ENCODE measurements at places on chromosomes 5 and 9.

DNA sequence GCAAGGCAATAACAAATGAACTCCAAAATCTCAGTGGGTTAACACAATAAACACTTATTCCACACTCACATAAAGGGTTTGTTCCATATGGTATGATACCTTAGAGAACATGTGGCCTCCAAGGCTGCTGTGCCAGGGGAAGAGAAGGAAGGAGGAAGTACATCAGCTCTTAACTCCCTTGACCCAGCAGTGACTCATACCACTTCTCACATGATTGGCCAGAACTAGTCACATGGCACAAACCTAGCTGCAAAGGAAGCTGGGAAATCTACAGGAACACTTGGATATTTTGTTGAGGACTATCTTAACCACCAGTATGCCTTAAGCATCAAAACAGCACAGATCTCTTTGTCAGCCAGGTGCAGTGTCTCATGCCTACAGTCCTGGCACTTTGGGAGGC lies 99.3 kb downstream of the SLIT3 start:
- no peak for DNase-seq

DNA sequence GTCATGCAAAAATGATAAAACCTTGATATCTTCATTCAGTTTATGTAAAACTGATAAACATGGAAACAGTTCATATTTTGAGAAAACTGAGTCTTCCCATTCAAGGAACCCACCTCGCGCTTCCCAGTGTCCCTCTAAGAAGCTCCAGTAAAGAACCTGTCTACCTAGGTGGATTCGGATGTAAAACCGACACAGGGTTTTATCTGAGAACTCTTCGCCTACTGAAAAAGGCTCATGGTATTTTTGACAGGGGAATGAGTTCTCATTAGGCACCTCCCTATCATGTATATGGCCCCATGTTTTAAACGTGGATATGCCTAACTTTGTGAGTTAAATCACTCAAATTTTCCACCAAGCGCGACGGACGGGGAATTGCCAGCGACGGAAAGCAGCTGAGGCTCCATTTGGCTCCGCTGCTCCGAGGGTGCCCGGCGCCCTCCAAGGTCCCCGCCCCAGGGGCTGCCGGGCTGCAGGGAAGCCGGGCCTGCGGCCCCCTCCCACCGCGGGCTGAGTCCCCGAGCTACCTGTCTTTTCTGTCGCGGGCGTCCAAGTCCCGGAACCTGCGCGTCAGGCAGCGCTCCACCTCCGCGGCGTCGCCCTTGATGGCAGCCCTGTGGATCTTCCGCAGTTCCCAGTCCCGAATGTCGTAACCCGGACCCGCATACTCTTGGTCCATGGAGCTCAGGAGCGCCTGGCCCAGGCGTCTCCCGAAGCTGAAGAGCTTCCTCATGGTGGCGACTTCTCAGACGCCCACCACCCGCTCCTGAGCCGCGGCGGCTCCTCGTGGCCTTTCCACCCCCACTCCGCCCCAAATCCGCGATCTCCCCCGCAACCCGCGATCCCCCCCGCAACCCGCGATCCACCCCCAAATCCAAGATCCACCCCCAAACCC lies 594 bp downstream of the ANKRD18A start:
- DNase-seq, result no peak

DNA sequence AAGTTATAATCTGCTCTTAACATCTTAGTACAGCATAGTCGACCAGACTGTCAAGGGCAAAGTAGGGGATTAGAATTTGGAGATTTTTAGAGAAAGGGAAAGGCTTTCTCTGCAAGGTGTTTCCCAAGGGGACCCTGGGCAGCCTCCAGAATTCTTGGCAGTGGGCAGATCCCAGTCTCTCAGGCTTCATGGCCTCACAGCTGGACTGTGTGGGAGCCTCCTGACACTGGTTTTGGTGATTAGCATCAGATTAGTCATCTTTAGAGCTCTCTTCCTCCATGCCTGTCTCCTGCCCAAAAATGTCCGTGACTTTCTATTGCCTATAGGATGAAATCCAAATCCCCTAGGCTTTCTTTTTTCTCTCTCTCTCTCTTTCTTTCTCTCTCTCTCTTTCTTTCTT lies 370.7 kb downstream of the ZSWIM6 start:
- DNase-seq, result no peak

DNA sequence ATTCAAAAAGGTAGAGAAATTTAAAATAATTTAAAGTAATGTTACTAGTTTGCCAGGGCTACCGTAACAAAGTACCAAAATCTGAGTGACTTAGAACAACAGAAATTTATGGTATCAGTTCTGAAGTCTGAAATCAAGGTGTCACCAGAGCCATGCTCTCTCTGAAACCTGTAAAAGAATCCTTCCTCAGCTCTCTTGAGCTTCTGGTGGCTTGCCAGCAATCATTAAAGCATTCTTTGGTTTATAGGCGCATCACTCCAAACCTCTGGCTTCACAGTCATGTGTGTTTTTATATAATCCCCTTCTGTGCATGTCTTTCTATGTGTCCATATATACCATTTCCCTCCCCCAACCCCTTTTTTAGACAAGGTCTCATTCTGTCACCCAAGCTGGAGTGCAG lies 220.3 kb downstream of the COX7C start:
- DNase-seq, result no peak

- no peak for DNase-seq
Measured at GRCh38 chr5:82564963-82565362, 286.8 kb upstream of the RPS23 start.

GRCh38 chr5:168818558-168818957 lies 239.4 kb upstream of the PANK3 start:
- DNase-seq, result no peak

- no peak for DNase-seq
Measured at GRCh38 chr5:143694357-143694756, 117.6 kb upstream of the HMHB1 start.

DNA sequence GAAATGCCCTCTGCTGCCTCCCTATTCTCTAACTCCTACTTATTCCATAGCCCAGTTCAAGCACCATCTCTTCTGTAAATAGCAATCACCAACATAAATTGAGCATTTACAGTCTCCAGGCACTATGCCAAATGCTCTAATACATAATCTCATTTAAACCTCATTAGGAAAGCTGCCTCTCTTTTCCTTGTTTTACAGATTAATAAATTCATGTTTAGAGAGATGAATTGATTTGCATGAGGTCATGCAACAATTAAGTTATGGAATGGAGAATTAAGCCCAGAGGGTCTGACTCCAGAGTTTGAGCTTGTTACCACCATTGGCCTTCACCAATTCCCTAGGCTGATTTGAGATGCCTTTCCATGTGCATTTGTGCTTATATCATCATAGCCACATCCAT lies 23.4 kb upstream of the RFX3 start:
- DNase-seq, result no peak

DNA sequence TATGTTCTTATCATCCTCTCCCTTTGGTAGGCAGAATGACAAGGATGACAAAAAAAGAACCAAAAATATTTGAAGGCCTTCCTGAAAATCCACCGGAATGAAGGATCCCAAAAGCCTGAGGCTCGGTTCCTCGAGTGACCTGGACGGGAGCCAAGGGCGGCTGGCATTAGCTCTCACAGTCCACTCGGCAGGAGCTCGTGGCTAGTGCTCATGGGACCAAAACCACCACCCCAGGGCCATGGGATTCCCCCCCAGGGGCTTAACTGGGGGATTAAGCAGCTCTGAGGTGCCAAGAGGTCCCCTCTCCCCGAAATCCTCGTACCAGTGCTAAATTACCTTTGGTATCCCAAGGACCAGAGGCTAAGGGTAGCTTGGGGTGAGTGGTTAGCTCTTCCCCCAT lies 586 bp upstream of the PDZD2 start:
- no peak for DNase-seq

DNA sequence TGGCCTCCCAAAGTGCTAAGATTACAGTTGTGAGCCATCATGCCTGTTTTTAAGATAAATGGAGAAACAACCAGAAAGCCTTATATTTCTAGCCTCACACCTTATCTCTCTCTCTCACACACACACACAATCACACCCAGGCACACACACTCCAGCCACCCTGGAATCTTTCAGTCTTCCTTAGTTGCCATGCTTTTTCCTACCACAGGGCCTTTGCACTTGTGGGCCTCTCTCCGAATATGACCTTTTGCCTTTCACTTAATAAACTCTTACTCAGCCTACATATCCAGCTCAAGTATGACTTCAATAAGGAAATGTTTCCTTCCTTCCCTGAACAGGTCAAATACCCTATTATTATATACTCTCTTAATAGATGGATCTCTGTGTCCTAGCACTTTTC lies 290.7 kb downstream of the NFIB start:
- DNase-seq, result no peak

- DNase-seq, result no peak
Measured at GRCh38 chr9:22201256-22201655, 192.2 kb upstream of the CDKN2B start.

DNA sequence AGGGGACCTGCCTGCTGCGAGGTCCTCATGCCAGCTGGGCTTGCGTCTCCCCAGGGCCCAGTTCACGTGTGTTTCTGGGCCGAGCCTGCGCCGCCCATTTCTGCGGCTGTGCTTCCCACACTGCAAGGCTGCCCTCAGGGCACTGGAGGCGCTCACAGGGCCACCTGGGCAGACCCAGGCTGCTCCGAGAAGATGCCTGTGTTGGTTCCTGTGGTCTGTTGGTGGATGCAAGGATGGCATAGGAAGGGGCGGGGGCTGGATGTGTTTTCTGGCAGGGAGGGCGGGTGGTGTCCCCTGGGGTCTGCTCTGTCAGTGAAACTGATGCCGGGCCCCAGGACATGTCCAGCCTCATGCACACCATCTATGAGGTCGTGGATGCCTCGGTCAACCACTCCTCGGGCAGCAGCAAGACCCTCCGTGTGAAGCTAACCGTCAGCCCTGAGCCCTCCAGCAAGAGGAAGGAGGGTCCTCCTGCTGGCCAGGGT lies 25.9 kb downstream of the NKD2 start:
- no peak for DNase-seq

GRCh38 chr9:127159325-127159801 lies 36.9 kb upstream of the ANGPTL2 start:
- no peak for DNase-seq

GRCh38 chr9:122777935-122778627 lies 10.7 kb upstream of the OR5C1 start:
- no peak for DNase-seq

GRCh38 chr9:1514776-1515363 lies 464.7 kb downstream of the DMRT2 start:
- DNase-seq, result no peak

GRCh38 chr5:167861129-167861927 lies 430.1 kb upstream of the WWC1 start:
- DNase-seq, result no peak

- no peak for DNase-seq
Measured at GRCh38 chr9:130891688-130892476, 4.7 kb downstream of the QRFP start.

DNA sequence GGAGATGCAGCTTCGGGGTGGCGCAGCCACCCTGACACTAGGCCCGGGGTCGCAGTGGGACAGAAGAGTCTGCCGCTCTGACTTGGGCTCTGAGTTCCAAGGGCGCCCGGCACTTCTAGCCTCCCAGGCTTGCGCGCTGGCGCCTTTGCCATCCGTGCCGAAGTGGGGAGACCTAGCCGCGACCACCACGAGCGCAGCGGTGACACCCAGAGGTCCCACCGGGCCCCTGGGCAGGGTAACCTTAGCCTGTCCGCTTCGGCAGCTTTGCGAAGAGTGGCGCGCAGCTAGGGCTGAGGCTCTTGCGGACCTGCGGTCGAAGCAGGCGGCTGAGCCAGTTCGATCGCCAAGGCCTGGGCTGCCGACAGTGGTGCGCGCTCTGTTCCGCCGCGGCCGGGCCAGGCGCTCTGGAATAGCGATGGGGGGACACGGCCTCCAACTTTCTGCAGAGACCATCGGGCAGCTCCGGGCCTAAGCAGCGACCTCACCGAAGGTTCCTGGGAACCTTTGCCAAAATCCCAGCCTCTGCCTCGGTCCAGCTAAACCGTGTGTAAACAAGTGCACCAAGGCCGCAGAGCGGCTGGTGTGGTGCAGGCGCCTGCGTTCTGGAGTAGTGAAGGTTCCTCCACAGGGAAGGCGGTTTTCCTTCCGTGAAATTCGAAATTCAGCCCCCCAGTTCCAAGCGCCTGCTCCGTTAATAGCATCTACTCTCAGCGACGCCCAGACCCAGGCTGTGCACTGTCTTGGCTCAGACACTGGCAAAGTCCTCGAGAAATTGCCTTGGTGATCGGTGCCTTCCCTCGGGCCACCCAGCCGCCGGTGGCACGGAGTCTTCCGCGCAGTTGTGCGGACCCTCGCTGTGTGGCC lies 7.4 kb downstream of the TLX3 start:
- no peak for DNase-seq

GRCh38 chr5:163585206-163585605 lies 79.8 kb downstream of the MAT2B start:
- DNase-seq, result no peak

GRCh38 chr9:27227192-27227591 lies 69.8 kb downstream of the EQTN start:
- DNase-seq, result no peak

DNA sequence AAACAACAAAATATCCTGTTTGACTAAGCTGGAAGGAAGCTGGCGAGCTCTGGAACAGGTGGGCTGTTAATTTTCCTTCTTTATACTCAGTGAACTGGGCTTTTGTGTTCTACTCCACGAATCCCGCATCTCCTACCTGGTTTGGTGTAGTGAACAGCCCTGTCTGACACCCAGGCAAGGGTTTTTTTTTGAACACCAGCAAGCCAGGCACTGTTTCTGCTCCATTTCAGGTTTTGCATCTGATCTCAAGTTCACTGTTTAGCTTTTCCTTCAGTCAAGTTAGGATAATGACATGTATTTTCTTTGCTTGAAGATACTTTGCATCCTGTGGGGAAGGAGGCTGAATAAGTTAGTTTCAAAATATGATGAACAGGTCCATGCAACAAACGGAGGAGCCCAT lies 204.5 kb downstream of the SEMA6A start:
- DNase-seq, result no peak

- DNase-seq, result no peak
Measured at GRCh38 chr5:159430361-159431012, 100.2 kb upstream of the IL12B start.

GRCh38 chr9:36864491-36865410 lies 169.3 kb downstream of the PAX5 start:
- DNase-seq, result no peak

DNA sequence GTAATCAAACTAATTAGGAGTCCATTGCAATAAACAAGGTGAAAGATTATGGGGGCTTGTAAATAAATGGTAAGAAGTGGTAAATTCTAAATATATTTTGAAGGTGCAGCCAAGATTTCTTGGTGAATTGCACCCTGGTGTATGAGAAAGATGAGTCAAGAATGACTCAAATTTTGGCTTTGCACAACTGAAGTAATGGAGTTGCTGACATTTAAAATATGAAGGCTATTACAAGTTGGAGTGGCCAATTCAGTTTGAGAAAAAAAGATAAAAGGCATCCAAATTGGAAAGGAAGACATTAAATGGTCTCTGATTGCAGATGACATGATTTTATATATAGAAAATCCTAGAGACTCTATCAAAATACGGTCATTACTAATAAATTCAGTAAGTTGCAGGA lies 2330.6 kb downstream of the MAT2B start:
- no peak for DNase-seq

GRCh38 chr9:125994066-125994943 lies 247.1 kb downstream of the PBX3 start:
- no peak for DNase-seq

GRCh38 chr5:131514316-131515283 lies 120.4 kb downstream of the RAPGEF6 start:
- no peak for DNase-seq

GRCh38 chr5:67530609-67531255 lies 334.1 kb upstream of the CD180 start:
- DNase-seq, result no peak
